ENCODE measurements at places on chromosomes 7 and 10. TPM values are rescaled to one million over a fixed set of nuclear protein-coding genes. Genes with fewer than 3 reads are reported as not detected.
A peak's percentile ranks its signal among the peaks of the same experiment; 100 is the strongest.

DNA sequence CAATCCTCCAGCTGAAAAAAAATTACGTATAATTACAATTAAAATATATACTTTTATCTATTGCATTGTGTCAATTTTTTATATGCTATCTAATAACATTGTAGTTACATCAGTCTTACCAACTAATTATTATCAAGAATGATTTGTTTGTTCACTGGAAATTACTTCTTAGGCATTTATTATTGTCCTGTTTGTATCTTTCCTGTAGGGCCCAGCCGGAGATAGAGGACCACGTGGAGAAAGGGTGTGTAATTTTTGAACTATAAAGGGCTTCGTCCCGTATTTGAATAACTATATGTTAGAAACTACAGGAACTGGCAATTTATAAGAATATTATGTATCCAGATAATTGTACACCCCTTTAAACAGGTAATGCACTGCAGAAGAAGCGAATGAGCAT is 4.1 kb downstream of the COL1A2 start:
- no peak for DNase-seq

DNA sequence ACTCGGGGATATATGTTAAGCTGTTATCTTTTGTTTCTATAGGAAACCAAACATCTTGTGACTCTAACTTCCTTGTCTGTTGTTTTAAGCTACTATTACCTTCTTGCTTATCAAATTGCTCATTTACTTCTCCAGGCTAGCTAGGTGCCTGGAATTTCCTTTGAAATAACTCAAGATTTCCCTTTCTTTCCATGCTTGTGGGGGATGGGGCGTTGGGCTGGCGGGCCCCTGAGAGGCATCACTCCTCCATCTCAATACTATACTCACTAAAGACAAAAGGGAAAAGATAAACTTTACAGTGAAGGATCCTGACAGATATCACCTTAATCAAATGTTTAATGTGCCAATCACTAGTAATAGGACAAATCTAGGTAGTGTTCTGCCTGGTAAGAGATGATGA is 34.7 kb upstream of the MYO3A start:
- DNase-seq, result no peak

- no peak for DNase-seq
Observed at GRCh38 chr7:99551334-99551733, 580 bp downstream of the FAM200A start.

- peak; percentile 32 for DNase-seq
Observed at GRCh38 chr10:119643306-119644204, 7.6 kb upstream of the BAG3 start.

DNA sequence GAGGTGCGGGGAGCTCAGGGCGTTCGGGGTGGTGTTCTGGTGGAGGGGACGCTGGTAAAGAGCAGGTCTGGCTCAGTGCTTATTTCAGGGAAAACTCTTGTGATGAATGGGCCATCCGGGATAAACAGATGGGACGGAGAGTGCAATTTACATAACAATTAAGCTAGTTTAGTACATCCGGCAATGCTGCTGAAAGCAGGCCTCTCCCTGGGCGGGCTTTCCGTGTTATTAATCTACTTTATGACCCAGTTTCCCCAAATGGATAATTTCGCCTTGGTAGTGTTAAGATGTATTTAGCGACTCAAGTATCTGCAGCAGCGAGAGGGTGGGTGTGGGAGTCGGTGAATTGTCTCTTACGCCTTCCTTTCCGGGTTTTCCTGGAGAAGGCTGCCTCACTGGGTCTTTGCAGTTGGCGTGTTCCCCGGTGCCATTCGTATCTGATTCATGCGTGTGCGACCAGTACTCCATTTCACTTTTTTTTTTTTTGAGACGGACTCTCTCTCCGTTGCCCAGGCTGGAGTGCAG is 25.2 kb downstream of the FOXK1 start:
- no peak for DNase-seq

GRCh38 chr7:149287622-149288021 is 25.6 kb downstream of the ZNF783 start:
- no peak for DNase-seq

The TUBAL3 gene
- total RNA-seq, result not detected

GRCh38 chr10:98308669-98309365 is 40.8 kb upstream of the LOXL4 start:
- no peak for DNase-seq

All from HFFc6 (cell line).